SK-MEL-5 (cell line): ENCODE measurements at places on chromosomes 13 and 19. TPM values are rescaled to one million over a fixed set of nuclear protein-coding genes. Genes with fewer than 3 reads are reported as not detected.

- DNase-seq: peak; percentile 58
Measured at GRCh38 chr13:97933776-97934175, 19.7 kb upstream of the IPO5 start.

- DNase-seq: no peak
Measured at GRCh38 chr13:111270765-111271698, 49.4 kb upstream of the TEX29 start.

GRCh38 chr19:19540715-19541515 lies 2.9 kb downstream of the CILP2 start:
- peak; percentile 50 for DNase-seq

DNA sequence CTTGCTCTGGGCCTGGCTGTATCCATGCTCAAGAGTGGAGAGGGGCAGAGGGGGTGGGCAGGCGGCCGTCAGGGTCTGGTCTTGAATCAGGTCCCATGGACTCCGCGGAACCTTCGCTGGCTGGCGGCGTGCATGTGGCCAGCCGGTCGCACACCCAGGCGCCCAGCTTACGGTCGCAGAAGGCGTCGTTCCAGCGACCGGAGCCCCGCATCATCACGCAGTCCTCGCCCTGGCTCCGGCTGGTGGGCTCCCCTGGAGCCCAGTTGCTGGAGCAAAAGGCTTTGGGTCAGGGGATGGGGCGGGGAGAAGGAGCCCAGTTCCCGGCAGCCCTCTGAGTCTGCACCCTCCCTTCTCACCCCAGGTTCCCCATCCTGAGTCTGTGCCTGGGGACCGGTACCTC lies 8.5 kb downstream of the TRAPPC5 start:
- DNase-seq: no peak

DNA sequence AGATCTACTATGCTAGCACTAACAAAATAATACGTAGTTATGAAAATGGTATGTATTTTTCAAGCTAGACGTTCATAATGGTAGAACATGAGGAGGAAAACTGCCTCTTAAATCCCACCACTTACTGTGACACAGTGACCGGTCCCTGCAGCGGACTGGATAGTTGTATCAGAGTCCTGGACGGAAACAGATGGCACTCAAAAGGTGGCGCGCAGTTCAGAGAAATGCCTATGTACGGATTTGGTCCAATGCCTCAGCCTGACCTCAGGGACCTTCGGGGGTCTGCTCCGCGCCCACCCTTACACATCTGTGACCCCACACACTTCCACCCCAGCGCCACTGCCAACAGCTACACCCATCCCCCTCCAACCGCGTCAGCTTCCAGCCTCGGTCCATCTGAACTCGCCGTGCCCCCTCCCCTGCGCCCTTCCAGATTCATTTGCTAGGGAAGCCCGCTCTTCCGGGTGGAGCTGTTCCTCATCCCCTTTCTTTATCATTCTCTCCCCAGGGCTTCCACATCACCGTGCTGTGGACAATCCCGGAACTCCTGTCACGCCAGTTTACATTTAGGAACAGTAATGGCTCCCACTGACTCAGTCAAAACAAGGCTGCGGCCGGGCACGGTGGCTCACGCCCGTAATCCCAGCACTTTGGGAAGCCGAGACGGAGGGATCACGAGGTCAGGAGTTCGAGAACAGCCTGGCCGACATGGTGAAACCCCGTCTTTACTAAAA lies 792 bp upstream of the LENG8 start:
- peak; percentile 52 for DNase-seq

The NUMBL gene
- total RNA-seq: 6.3 and 7.5 TPM in 2 replicates

DNA sequence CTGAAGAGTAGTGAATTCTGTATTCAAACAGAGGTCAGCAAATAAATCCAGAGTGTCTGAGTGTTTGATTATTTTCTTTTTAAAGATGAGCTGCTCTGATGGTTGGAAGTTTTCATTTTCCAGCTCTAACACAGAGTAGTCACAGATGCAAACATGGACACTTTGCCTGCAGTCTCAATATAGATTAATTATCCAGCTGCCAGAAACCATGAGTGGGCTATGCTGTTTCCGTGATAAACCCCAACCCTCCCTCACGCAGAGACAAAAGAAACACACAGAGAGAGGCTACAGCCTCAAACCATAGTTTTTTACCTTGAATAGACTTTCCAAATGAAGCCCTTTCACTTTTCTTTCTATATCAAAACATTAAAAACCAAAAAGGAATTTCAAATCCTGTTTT lies 884.7 kb downstream of the DIAPH3 start:
- no peak for DNase-seq

DNA sequence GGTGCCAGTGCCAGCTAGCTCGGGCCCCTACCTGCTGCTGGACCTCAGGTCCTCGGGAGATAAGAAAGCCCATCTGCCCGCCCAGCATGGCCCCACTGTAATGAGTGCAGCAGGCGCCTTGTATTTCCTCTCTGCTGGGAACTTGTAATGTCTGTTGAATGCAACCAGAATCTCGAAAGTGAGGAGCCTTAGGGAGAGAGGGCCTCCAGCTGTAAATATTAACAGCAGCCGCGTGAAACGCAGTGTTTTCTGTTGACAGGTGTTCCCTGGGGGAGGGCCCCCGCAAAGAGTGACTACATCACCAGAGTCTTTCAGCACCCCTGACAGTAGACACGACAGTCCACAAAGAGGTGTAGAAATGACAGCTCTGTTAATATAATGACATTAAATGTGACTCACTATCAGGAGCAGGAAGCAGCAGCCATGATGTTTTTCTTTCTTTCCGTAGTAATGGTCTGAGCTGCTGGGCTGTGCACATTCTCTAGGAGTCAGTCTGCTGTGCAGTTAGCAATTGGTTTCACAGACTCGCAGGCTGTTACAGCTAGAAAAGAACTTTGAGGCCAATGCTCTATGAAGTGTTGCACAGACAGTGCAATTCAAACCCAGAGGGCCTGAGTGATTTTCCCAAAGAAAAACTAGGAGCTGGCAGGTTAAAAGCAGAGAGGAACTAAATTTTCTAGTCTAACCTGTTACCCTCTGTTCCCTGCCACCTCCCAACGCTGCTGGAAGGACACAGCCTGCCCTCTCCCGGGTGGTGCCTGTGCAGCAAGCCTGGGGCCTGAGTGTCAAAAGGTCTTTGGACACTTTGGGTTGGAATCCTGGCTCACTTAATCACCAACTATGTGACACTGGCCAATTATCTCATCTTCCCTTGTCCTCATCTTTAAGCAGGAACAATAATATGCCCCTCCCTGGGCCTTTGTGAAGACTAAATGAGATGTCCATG lies 58.6 kb upstream of the WASF3 start:
- peak; percentile 10 for DNase-seq

- peak; percentile 85 for DNase-seq
Measured at GRCh38 chr13:23330356-23330755, 103.1 kb downstream of the SACS start.

The ANGPTL8 gene
- not detected in 2 replicates for total RNA-seq

GRCh38 chr13:74136084-74136658 lies 2.0 kb upstream of the KLF12 start:
- DNase-seq: peak; percentile 26

DNA sequence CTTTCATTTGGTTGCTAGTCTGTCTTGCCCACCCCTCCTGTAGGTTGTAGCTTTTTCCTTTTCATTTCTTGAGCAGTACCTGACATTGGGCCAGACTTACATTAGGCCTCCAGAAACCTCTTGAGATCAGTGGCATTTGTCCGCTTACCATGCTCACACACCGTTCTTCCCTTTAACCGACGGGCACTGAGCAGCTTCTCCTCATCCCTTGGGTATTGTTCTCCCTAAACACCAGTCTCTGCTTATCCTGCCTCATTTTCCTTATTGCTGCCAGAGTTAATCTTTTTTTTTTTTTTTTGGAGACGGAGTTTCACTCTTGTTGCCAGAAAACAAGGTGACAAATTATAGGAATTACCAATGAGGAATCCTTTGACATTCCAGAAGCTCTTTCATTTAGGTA lies 27.2 kb upstream of the KCTD4 start:
- DNase-seq: no peak

The ZNF665 gene
- not detected in 2 replicates for total RNA-seq

DNA sequence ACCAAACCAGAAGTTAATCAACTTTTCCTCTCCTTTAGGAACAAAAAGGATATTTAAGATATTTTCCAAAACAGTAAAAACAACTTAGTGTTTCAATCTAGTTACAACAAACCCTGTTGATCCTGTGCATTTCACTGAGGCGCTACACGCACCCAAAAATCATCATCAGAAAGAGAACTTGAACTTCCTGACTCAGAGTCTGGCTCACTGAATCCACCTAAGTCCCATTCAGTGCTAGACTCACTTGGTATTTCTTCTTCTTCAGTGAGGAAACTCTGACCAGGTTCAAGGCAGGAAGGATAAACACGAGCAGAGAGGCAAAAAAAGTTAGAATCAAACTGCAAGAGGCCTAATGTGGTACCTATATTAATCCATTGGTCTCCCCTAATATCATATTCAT lies 2.2 kb downstream of the KBTBD6 start:
- DNase-seq: no peak

DNA sequence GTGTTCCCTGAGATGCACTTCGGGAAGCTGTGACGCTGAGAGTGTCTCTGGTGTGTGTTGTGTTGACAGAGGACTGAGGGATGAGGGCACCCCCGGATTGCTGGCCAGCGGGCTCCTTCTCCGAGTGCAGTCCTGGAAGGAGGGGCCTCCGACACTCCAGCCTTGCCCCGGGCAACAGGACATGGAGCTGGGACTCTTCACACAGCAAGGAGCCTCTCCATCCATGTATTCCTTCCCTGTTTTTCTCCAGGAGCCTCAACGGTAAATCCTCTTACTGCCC lies 61.3 kb downstream of the SOX1 start:
- DNase-seq: no peak

DNA sequence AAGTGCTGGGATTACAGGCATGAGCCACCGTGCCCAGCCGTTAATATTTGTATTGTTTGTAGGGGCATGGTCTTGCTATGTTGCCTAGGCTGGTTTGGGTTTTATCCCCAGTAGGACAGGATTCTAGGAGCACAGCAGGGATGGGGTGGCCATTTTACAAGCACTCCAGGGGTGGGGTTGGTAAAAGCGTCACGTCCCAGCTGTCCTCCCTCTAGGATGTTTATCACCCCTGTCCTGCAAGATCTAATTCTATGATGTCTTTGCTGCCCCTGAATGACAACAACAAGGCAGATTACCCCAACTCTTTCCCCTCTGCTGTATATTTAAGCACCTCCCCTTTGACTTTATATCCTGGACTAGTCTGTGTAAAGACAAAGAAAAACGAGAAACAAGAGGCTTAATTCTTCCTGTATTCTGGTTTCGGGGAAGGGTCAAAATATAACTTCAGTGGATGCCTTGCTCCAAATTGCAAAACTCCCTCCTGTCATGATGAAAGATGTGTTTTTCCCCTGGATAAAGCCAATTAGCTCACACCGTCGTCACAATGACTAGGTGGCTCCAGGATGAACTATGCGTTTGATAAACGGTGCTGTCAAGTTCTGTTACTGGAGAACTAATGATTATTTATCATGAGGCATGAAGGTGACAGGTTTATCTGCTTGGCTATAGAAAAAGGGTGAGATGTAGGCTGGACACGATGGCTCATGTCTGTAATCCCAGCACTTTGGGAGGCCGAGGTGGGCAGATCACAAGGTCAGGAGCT lies 27.8 kb upstream of the OR1M1 start:
- no peak for DNase-seq

The PIAS4 gene
- total RNA-seq: 19.1 and 20.6 TPM in 2 replicates

The ZNF486 gene
- 0.11 and 0.27 TPM in 2 replicates for total RNA-seq
